Activated naive CD8-positive, alpha-beta T cell treated with anti-CD3 and anti-CD28 coated beads for 36 hours (primary cell): ENCODE measurements at places on chromosomes 2 and 18. TPM values are rescaled to one million over a fixed set of nuclear protein-coding genes. Genes with fewer than 3 reads are reported as not detected.

Gene FLACC1
- total RNA-seq, result 0.98 TPM

Gene STAM2
- 14.5 TPM for total RNA-seq

Gene FAM228A
- not detected for total RNA-seq

Gene CRYGC
- total RNA-seq, result not detected

Gene LIMS3
- total RNA-seq, result 0.72 TPM

Gene PAX3
- not detected for total RNA-seq

DNA sequence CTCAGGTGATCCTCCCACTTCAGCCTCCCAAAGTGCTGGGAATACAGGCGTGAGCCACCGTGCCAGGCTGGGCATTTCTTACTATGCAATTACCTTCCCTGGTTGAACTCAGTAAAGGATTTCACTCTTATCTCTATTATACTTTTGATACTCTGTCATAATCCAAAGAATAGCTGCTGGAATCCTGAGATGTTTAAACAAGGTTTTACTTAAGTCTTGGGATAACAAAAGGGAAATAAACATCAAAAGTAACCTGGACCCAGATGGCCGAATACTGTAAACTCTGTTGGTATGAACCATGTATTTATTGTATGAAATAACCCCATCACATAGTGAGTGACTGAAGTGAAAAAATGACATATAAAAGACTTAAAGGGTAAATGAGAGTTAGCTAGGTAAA lies 11.9 kb upstream of the DLX2 start:
- no peak for DNase-seq
- no peak overlapping the region for H3K27ac ChIP-seq
- H3K4me1 ChIP-seq, result no peaks in the 10 kb centered on the region
- H3K27me3 ChIP-seq, result peaks cover 34% of the 10 kb centered on the region

DNA sequence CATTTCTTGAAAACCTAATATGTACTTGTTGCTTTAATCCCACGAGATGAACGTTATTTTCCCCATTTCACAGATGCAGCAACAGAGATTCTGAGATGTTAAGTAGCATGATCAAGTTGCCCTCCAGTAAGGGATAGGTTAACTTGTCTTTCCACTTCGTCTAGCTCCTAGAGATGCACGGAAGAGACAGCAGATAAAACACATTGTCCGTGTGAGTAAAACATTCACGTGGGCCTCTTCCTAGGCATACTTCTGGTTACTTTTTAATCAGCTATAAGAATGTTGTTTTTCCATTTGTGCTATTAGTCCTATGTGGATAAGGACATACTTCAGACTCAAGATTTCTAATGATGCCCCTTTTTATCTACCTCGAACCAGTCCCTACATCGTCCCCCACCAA lies 1.2 kb upstream of the ARHGAP28 start:
- no peak overlapping the region for H3K4me3 ChIP-seq
- H3K27ac ChIP-seq, result no peak overlapping the region
- peaks cover 5% of the 10 kb centered on the region for H3K4me1 ChIP-seq
- H3K27me3 ChIP-seq, result peaks cover 33% of the 10 kb centered on the region
- no peak for DNase-seq
- H3K36me3 ChIP-seq, result no peaks in the 10 kb centered on the region

DNA sequence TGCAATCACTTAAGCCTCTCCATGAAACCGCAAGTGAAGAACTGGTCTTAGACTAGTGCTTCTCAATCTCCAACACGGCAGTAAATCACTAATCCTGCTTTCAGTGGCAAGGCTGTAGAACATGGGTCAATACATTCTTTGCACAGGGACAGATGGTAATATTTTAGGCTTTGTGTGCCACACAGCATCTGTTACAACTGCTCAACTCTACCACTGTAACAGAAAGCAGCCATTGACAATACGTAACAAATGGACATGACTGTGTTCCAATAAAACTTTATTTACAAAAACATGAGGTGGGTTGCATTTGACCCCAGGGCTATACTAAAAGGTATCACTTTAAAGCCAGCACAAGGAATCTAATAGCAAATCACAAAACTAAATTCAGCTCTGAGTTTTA lies 51.1 kb downstream of the RNF152 start:
- H3K27me3 ChIP-seq, result peaks cover 15% of the 10 kb centered on the region
- H3K36me3 ChIP-seq, result no peaks in the 10 kb centered on the region
- H3K27ac ChIP-seq, result no peak overlapping the region
- DNase-seq, result no peak
- H3K4me1 ChIP-seq, result no peaks in the 10 kb centered on the region
- no peak overlapping the region for H3K4me3 ChIP-seq

DNA sequence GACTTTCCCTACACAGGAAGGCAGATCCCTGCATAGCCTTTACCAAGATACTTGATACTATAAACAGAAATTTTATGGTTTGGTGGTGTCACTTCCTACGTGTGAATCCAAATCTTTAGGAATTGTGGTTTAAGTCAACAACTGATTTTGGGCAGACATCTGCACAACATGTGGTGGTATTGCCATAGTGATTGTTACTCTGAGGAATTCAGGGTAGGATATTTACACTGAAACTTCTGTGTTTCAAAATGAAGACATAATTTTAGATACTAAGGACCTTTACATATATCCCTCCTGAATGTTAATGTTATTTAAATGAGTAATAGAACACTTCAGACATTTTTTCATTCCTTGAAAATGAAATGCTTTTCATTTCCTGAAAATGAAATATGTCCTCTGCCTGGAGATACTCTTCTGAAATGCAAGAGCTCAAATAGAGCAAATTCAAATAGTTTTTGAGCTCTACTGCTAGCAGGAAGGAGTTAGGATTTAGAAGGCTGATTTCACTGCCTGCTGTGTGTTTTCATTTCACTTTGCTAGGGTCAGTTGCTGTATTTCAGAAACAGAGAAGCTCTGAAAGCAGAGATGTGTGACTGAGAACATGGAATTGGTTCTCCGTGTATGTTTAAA lies 77.2 kb downstream of the MDH1 start:
- no peak for DNase-seq
- no peak overlapping the region for H3K4me3 ChIP-seq
- H3K4me1 ChIP-seq, result no peaks in the 10 kb centered on the region
- no peak overlapping the region for H3K27ac ChIP-seq

DNA sequence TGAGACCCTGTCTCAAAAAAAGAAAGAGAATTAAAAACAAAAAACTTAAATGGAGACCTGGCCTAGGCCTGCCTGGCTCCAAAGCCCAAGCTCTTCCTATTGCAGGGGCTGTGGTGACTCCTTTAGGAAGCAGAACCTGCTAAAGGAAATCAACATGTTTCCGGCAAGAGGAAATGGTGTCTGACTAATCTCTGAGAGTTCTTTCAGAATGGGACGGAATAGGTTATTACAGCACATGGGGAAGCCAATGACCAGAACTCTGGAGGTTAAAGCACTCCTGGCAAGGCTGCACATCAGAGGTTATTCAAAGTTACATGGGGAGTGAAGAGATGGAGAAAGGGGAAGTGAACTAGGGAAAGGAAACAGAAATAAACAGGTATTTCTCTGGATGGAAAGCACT lies 21.4 kb downstream of the KIF3C start:
- no peaks in the 10 kb centered on the region for H3K27me3 ChIP-seq
- H3K4me3 ChIP-seq, result no peak overlapping the region
- H3K4me1 ChIP-seq, result peaks cover 5% of the 10 kb centered on the region

DNA sequence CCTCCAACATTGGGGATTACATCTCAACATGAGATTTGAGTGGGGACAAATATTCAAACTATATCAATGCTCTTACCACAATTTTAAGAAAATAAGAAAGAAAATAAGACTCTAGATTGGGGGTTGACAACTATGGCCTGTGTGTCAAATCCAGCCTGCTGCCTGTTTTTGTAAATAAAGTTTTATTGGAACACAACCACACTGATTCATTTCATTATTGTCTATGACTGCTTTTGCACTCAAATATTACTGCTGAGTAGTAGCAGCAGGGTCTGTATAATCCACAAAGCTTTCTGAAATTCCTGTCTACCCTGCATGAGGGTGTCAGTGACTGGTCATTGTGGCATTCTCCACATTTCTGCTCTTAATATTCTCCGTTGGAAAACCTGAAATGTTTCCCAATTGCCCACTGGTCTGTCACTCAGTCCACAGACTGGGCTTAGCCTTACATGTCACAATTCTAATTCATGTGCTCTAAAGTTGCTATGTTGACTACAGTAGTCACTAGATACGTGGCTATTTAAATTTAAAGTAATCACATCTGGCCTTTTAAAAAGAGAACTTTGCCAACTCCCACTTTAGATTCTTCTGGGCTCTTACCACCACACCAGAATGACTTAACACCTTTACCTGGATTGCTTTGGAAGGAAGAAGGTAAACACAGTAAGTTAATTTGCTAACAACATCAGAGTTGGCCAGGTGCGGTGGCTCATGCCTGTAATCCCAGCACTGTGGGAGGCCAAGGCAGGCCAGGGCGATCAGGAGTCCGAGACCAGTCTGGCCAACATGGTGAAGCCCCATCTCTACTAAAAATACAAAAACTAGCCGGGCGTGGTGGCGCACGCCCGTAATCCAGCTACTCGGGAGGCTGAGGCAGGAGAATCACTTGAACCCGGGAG lies 86.9 kb downstream of the CLHC1 start:
- H3K36me3 ChIP-seq, result no peaks in the 10 kb centered on the region
- H3K4me3 ChIP-seq, result no peak overlapping the region
- H3K4me1 ChIP-seq, result peaks cover 8% of the 10 kb centered on the region
- H3K27ac ChIP-seq, result no peak overlapping the region
- no peak for DNase-seq

GRCh38 chr2:61254536-61254935 lies 92.5 kb downstream of the C2orf74 start:
- peaks cover 12% of the 10 kb centered on the region for H3K36me3 ChIP-seq
- H3K27me3 ChIP-seq, result no peaks in the 10 kb centered on the region
- H3K4me3 ChIP-seq, result no peak overlapping the region
- H3K4me1 ChIP-seq, result peaks cover 7% of the 10 kb centered on the region
- no peak overlapping the region for H3K27ac ChIP-seq
